ENCODE measurements at places on chromosomes 2 and 18. TPM values are rescaled to one million over a fixed set of nuclear protein-coding genes. Genes with fewer than 3 reads are reported as not detected.

The CNOT9 gene
- total RNA-seq, result 98.9 TPM

The AMER3 gene
- total RNA-seq, result not detected

The LOXHD1 gene
- total RNA-seq, result not detected

The NEU2 gene
- total RNA-seq, result not detected

- H3K27ac ChIP-seq, result no peak overlapping the region
- peaks cover 7% of the 10 kb centered on the region for H3K4me1 ChIP-seq
- H3K4me3 ChIP-seq, result no peak overlapping the region
- no peaks in the 10 kb centered on the region for H3K27me3 ChIP-seq
- DNase-seq, result peak; percentile 16
These were observed 17.6 kb downstream of the MRPL35 start for GRCh38 chr2:86216575-86217555.

DNA sequence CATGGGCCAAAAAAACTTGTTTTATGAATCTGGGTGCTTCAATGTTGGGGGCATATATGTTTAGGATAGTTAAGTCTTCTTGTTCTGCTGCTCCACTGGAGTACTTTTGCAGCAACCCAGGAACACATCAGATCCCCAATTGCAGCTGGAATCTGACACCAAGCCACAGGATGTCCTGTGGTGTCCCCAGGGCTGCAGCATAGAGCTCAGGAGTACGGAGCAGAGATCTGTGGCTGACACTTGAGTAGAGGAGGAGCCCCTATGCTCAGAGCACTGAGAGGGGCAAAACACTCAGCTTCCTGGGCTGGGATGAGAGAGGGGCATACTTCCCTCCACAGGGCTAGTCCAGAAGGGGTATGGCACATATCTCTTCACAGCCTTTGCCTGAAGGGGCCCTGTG lies 138.9 kb upstream of the ERBB4 start:
- no peaks in the 10 kb centered on the region for H3K27me3 ChIP-seq
- no peak overlapping the region for H3K27ac ChIP-seq
- DNase-seq, result no peak
- H3K4me1 ChIP-seq, result no peaks in the 10 kb centered on the region

- no peaks in the 10 kb centered on the region for H3K36me3 ChIP-seq
- no peak for DNase-seq
- H3K27me3 ChIP-seq, result no peaks in the 10 kb centered on the region
- H3K4me3 ChIP-seq, result no peak overlapping the region
These were observed 90.9 kb downstream of the RAPGEF4 start for GRCh38 chr2:172826522-172826921.

- H3K4me3 ChIP-seq, result no peak overlapping the region
- no peaks in the 10 kb centered on the region for H3K4me1 ChIP-seq
- H3K27me3 ChIP-seq, result no peaks in the 10 kb centered on the region
- H3K27ac ChIP-seq, result no peak overlapping the region
- no peaks in the 10 kb centered on the region for H3K36me3 ChIP-seq
These were observed 34.2 kb upstream of the REV1 start for GRCh38 chr2:99524056-99524455.

GRCh38 chr2:215787025-215787424 lies 226.3 kb downstream of the MREG start:
- H3K27me3 ChIP-seq, result no peaks in the 10 kb centered on the region
- DNase-seq, result no peak
- no peak overlapping the region for H3K4me3 ChIP-seq

GRCh38 chr2:207490441-207490840 lies 39.3 kb upstream of the CREB1 start:
- H3K27me3 ChIP-seq, result no peaks in the 10 kb centered on the region
- no peak for DNase-seq
- no peaks in the 10 kb centered on the region for H3K36me3 ChIP-seq
- H3K4me1 ChIP-seq, result peaks cover 18% of the 10 kb centered on the region

GRCh38 chr18:79070486-79070885 lies 1.3 kb downstream of the ATP9B start:
- peak overlapping the region; percentile 92 for H3K4me3 ChIP-seq
- H3K27me3 ChIP-seq, result no peaks in the 10 kb centered on the region
- no peak for DNase-seq
- H3K4me1 ChIP-seq, result peaks cover 11% of the 10 kb centered on the region
- no peak overlapping the region for H3K27ac ChIP-seq
- peaks cover 4% of the 10 kb centered on the region for H3K36me3 ChIP-seq

All from SJSA1 (cell line).